MM.1S (cell line): ENCODE measurements at places on chromosomes 2 and 18.

DNA sequence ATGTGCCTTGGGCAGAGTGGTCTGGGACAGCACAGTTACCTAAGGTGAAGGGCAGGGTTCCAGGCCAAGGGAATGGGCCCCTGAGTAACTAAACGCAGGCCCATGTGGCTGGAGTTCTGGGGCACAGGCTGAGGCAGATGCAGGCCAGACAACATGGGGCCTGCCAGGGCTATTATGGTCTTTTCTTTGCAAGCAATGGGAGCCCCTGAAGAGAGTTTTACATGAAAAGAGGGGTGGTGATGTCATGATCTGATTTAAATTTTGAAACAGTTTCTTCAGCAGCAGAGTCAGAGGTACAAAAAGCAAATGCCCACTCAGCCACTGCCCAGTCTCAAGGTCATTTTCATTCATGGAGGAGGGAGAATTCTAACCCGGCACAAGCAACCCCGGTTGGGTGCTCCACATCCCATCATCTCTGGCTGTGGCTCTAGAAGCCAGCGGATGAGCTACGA is 5.6 kb downstream of the CHST10 start:
- DNase-seq: no peak

- DNase-seq: no peak
Measured at GRCh38 chr2:151048331-151049054, 213.2 kb downstream of the RBM43 start.

GRCh38 chr2:128646691-128647090 is 328.0 kb upstream of the HS6ST1 start:
- DNase-seq: no peak

- DNase-seq: no peak
Measured at GRCh38 chr18:73296686-73297085, 428.9 kb upstream of the NETO1 start.

DNA sequence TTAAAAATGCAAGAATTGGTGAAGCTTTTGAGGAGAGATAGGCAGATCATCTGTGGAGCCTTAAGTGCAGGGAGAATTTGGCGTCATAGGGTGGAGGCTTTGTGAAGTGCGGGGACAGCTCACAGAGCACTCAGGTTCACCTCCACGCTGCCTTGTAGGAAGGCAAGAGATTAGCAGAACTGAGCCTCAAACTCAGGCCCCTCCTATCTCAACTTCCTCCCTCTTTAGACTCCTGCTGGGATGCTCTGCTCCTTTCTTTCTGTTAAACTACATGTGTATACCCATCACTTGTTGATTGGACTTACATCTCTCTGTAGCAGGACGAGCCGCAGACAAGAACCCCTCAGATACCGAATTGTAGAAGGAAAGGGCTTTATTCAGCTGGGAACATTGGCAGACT is 422.2 kb downstream of the SETBP1 start:
- DNase-seq: no peak

- no peak for DNase-seq
Measured at GRCh38 chr2:218890369-218890768, 9.7 kb downstream of the WNT10A start.

DNA sequence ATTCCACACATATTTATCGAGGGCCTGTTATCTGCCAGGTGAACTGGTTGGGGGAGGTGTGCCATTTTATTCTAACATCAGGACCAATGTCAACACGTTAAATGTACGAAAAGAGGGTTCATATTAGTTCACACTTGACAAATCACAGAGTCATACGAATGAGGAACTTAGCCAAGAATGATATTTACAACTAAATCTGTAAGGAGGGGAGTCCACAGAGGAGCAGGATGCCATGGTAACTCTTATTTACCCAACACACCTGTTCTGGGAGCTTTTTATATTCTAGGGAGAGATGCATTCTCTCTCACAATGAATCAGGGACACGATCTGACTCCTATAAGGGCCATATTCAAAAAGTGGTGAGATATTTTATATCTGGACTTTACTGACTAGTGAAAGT is 144.1 kb downstream of the CDC42EP3 start:
- no peak for DNase-seq

GRCh38 chr18:62101321-62101721 is 85.5 kb downstream of the PIGN start:
- DNase-seq: no peak

DNA sequence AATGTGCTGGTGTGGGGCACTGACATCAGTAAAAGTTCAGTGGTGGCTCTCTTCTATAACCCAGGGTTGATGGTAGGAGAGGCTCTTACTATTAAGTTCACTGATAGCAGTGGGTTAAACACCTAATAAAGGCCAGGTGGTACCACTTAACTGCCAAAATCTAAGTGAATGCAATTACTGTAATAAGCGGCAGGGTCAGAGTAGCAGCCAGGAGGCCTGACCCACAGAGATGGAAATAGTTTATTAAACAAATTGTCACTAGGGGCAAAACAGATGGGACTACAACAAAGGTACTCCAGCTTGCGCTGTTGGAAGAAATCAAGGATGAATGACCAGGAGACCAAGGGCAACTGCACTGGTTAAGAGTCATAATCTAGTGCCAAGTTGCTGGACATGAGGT is 26.6 kb downstream of the ZSWIM2 start:
- no peak for DNase-seq

DNA sequence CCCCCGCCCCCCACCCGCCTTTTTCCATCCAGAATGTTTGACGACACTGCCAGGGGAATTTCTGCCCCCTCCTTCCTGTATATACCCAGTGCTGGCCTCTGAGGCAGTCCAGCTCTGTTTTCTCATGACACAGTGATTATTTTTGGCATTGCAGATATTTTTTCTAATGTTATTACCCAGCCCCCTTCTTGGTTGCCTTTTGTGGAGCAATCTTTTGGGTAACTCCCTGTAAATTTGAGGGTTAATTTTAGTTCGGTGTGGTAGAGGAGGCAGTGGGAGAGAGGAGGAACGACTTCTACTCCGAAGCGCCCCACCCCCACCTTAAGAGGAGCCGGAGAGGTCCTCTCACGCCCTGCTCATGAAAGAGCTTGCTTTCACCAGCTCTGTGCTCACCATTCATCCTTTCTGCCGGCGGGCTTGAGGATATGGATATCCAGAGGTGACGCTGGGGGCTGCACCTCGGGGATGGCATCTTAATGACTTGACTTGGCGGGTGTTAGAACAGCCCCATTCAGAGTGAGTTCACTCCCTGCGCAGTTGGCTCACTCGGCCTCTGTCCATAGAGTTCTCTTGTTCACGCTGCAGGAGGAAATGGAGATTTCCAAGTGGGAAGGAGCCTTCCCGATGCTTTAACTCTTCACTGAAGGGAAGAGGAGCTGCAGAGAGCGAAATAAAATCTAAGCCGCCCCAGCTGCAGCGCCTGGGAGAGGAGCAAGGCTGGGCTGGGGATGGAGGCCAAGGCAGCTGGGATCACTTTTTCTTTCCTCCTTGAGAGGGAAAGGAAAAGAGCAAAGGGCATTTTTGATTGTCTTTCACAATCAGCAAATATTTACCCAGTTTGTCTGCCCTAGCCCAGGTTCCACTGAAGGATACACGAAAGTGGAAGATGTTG is 38.4 kb downstream of the EPAS1 start:
- DNase-seq: no peak

- DNase-seq: no peak
Measured at GRCh38 chr2:38261569-38262068, 115.5 kb downstream of the ATL2 start.

DNA sequence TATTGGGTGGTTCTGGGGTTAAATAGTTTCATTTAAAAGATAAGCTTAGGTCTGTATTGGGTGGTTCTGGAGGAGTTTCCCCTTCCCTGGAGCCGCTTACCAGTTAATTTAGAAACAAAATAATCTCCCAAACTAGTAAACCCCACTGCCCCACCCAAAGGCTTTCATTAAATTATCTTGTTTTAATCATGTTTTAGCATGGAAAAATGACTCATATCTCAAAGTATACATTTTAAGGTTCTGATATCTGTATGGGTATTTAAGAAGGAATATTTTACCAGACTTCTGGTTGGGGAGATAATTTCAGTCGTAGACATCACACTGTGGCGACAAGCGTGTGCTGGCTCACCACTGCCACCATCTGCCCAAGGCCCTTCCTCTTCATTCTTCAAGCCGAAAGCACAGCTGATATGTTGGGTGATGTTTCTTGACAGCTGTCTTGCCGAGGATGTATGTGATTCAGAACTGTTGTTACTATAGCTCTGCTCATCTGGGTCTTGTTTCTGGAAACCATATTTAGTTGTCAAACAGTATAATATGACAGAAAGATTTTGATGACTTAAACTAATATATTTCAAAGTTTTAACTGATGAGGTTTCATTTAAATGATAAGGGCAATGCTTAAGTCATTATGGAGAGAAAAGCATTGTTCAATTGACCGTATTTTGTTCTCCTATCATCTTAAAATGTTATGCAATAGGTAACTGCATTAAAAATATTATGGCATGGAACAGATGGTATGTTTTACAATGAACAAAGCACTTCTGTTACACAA is 5.1 kb downstream of the FIGLA start:
- DNase-seq: peak; percentile 59
